ENCODE measurements at places on chromosomes 6 and 20.

GRCh38 chr6:170307080-170307545 is 555 bp downstream of the FAM120B start:
- DNase-seq = no peak

GRCh38 chr6:36546308-36546919 is 865 bp downstream of the STK38 start:
- DNase-seq = no peak

- no peak for DNase-seq
Observed at GRCh38 chr6:164756723-164757122, 552.7 kb downstream of the C6orf118 start.

- DNase-seq = no peak
Observed at GRCh38 chr20:41411391-41411847, 44.8 kb upstream of the EMILIN3 start.

DNA sequence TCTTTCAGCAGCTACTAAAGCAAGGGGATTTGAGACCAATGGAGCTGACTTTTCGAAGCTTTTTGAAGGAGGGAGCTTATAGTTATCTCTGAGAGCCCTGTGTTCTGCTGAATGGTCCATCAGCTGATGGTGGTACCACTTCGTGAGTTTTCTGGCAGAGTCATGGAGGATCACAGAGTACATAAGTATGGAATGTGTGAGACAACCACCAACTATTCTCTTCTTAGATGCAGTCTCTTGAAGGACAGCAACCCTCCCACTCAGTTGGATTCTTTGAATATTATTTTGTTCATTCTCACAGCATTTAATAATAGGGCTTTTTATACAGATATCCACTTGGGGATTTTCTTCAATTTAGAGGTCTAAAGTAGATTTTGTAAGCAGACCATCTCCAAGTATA is 75.3 kb downstream of the ELOVL2 start:
- no peak for DNase-seq

DNA sequence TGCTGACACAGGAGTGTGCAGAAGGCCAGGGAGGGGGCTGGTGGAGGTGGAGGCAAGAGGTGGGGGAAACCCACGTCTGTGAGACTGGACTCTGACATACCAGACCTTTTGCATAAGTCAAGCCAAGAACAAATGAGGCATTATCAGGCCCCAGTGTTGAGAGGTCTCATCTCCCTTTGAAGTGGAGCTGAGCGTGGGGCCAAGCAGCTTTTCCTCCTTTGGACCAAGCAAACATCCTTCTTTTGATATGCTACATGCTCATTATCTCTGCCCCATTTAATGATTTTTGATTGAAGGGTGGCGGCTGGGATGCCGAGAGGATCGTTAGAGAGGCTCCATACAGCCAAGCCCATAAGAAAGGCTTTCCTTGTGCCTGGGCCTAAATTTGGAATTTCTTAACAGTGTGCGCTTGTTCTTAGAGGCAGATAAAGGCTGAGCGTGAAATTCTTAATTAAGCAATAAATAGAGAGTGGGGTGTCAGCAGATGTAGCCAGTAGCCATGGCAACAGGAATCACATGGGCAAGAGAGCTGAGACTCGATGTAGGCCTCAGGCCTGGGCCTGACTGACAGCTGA is 244.5 kb downstream of the PKHD1 start:
- no peak for DNase-seq

DNA sequence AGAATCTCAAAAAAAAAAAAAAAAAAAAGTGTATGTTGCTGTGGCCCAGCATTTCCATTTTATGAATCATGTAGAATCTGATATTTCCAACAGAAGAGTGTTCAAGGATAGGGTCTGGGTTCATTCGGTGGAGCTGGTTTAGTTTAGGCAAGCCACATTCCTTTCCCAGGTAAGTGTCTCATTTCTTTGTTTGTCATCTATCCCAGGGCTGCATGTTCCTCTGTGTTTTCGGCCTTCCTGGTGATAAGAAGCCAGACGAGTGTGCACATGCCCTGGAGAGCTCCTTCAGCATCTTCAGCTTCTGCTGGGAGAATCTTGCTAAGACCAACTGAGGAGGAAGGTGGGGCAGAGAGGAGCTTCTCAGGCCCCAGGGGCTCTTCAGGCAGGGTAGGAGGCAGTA is 38.2 kb downstream of the NFYA start:
- DNase-seq = no peak

GRCh38 chr6:3725145-3726047 is 26.1 kb downstream of the PXDC1 start:
- DNase-seq = no peak

- no peak for DNase-seq
Observed at GRCh38 chr20:37261714-37262113, at the start of gene GHRH. Gene GHRH (minus strand): TSS chr20:37261814. CDS start chr20:37256889, 4,925 bp downstream.

DNA sequence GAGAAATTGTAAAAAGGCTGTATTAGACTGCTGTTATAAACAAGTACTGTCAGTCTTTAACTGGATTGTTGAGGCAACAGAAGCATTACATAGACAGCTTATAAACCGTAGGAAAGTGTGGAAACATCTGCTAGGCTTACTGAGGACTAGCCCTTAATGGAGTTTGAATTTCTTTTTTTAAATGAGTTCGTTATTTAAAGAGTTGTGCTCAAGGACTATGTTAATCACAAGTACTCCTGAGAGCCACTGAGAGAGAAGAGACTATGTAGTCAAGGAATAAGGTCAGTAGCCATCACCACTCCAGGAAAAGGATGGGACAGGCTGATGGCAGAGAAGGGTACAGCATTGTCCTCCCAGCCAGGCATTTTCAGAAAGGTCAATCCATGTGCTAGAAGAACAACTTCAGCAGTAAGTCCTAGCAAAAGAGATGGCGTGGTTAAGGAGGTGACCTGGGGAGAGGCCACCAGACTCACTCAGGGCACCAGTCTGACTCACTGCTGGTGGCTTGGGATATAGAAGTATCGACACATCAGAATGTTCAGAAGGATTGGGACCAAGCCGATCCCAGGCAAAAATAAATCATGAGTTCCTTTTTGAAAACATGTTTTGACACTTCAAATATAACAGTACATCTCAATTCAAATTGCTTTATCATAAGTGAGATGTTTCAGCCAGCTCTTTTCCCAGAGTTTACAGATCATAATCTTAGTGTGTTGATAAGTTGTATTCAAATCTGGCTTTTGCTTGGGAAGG is 6.4 kb downstream of the RPS12 start:
- DNase-seq = no peak

DNA sequence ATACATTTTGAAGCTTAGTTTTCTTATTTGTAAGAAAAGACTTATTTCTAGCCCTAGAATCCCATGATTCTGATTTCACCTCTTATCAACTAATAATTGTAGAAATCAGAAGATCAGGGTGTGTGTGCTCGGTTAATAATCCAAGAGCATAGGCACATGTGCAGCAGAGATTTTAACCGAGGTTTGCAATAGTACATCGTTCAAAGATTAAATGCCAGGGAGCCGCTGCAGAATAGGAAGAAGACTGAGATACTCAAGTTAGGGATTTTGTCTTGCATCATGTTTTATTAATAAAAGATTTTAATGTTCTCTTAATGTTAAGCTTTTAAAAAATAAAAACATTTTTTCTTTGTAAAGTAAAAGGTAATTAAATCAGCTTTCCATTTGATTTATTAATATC is 6.9 kb downstream of the STX16 start:
- no peak for DNase-seq

GRCh38 chr20:5722927-5723326 is 27.3 kb upstream of the SHLD1 start:
- DNase-seq = no peak

GRCh38 chr20:53941680-53942471 is 128.5 kb downstream of the BCAS1 start:
- DNase-seq = no peak

DNA sequence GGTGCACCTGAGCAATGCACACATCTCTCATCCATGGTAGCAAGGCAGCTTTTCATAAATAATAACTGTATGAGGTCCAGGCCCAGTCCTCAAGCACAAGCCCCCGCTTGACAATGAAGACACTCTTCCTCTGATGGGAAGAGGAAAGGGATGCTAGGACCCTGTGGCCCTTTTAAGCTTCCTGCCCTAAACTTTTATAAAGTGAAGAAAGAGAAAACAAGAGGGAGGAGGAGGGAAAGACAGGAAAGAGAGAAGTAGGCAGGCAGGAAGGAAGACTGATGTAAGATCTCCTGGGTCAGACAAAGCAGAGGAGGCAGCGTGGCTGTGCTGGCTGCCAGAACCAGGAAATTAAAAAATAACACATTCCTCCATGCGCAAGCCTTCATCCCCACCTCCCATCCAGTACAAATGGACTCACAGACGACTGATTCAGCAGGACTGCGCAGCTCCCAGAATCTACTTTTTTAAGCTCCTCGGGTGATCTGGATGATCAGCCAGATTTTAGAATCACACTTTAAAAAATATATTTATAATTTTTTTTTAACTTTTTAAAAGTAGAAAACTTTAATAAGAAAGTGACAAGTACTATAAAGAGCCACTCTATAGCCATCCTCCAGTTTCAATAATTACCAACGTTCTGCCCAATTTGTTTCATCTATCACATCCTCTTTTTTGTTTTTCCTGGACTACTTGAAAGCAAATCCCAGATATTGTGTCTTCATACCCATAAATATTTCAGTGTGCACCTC is 16.5 kb downstream of the TNFAIP3 start:
- no peak for DNase-seq

DNA sequence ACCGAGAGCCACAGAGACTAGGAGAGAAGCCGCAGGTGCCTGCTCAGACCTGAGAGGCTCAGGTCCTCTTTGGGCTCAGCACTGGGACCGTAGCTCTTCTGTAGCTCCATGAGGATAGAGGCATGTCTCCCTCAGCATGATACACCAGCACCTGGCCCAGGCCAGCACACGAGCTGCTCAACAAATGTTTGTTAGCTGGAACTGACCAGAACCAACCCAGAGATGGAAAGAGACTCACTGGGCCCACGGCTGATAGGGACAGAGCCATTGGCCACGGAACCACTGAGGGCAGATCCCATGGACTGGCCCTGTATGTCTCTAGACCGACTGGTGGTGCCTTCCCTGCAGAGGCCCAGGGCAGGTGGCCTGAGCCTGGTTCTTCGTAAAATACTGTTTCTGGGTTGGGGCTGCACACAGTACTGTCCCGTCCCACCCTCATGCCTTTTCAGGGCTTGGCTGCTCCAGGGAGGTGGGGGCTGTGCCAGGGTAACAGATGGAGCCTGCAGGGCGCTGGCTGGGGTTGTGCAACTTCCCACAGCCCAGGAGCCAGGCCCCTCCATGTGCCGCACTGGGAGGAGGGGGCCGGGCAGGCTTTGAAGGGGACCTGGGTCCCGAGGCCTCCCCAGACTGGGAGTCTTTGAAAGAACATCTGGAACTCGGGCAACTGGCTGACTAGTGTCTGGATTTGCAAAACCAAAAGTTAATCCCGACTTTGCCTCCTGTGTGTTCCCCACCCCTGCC is 5.2 kb downstream of the C20orf204 start:
- no peak for DNase-seq

GRCh38 chr6:124661097-124661661 is 301.1 kb upstream of the RNF217 start:
- no peak for DNase-seq

DNA sequence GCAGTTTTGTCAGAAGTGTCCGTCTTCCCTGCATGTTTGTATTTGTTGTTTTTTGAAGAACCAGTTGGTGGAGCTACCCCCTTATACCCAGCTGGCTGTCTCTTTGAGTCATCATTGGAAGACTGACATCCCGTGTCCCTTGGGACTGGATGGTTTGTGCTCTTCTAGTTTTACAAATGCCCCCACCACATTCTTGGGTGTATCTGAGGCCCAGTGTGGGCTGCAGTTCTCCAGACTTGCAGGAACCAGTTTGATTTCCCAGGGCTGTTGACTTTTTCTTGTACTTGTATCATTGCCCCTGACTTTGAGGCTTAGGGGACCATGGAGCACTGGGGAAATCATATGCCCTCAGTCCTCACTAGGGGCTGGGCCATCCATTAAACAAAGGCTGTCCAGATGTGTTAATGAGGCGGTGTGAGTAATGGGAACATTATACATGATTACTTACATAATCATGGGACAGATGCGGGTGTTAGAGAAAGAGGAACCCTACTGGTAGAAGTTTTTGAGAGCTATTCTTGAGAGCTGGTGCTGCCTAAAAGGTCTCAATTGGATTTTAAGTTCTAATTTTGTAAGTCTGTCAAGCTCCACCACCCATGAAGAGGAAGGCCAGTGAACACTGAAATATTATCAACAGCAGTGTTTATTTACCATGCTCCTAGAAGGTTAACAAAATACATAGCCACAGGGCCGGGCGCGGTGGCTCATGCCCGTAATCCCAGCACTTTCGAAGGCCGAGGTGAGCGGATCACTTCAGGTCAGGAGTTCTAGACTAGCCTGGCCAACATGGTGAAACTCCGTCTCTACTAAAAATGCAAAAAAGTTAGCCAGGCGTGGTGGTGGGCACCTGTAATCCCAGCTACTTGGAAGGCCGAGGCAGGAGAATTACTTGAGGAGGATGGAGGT is 8.5 kb downstream of the JARID2 start:
- DNase-seq = no peak

DNA sequence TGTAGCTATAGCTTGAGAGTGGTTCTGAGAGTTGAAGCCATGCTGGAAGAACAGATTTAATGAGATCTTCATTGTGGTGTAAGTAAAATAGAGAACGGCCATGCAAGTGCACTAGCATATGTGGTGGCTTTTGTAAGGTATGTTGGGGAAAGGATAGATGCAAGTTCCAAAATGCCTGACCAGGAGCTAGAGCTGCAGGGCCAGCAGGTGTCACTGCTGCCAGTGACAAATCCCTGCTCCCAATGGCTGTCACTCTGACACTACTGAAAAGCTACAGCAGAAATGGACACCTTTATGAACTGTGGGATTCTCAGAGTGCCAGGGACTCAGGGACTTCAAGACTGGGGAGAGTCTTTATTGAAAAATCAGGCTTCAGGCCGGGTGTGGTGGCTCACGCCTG is 23.1 kb upstream of the VIP start:
- DNase-seq = no peak

- no peak for DNase-seq
Observed at GRCh38 chr6:34284563-34285447, 36.0 kb upstream of the SMIM29 start.

- no peak for DNase-seq
Observed at GRCh38 chr20:47020231-47020630, 125.6 kb downstream of the EYA2 start.

DNA sequence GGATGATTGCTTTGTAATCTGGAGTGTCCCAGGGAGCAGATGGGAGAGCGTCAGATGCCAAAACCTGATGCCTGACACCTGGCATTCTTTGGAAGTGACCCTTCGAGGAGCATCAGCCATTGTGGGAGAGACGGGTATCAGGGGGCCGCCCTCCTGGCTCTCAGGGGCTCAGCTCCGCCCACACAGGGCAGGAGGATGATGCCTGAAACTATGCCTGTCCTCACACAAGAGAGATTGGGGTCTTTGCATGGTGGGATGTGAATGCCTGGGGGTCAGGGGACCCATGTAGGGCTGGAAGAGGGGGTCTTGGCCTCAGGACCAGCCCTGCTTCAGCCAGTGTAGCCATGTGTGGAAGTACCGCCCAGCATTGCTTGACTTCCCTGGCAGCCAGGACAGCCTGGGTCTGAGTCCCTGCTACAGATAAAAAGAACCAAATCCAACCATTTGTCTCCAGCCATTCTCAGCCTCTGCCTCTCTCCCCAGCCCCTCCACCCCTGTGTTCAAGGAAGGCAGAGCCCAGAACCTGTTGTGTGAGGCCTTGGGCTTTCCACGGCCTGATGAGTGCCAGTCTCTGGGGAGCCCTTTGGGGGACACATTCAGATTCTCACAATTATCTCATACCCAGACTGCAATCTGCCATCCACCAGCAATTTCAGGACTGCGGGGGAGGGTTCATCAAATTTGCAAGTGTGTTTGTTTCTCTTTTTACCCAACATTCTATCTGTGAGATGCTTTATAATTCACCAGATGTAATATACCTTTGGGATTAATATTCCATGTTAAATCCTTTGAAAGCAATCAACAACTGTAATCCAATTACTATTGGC is 371.2 kb downstream of the PREX1 start:
- DNase-seq = no peak

GRCh38 chr20:44074252-44075151 is 112.5 kb downstream of the JPH2 start:
- DNase-seq = no peak
